ENCODE measurements at places on chromosomes 2 and 18.

DNA sequence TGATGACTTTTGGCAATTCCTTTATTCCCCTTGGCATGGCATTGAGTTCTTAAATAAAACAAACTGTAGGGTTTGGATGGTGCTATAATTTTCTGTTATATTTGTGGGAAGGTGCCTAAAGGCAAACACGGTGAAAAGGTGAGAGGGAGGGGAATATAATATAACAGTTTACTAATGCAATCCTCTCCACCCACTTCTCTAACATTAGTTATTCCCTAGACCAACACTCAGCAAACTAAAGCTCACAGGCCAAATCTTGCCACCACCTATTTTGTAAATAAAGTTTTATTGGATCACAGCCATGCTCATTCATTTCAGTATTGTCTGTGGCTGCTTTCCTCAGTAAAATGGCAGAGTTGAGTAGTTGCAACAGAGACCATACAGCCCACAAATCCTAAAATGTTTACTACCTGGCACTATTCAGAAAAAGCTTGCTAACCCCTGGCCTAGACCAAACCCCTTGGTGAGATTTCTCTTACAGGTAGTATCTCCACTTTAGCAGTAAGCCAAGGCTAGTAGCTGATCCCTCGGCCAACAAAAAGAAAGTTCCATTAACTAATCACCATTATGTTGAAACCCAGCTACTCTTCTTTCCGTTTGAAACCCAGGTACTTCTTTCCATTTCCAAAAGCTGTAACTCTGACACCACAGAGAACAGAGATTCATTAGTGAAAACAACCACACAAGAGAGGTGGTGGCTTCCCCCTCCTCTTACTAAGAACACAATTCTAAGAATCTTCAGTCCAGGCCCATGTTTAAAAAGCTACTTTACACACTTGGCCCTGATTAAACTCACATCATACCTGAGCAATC lies 136.1 kb upstream of the CHAC2 start:
- DNase-seq: no peak

- DNase-seq: no peak
These were observed 87.3 kb downstream of the ANTXR1 start for GRCh38 chr2:69100220-69100723.

DNA sequence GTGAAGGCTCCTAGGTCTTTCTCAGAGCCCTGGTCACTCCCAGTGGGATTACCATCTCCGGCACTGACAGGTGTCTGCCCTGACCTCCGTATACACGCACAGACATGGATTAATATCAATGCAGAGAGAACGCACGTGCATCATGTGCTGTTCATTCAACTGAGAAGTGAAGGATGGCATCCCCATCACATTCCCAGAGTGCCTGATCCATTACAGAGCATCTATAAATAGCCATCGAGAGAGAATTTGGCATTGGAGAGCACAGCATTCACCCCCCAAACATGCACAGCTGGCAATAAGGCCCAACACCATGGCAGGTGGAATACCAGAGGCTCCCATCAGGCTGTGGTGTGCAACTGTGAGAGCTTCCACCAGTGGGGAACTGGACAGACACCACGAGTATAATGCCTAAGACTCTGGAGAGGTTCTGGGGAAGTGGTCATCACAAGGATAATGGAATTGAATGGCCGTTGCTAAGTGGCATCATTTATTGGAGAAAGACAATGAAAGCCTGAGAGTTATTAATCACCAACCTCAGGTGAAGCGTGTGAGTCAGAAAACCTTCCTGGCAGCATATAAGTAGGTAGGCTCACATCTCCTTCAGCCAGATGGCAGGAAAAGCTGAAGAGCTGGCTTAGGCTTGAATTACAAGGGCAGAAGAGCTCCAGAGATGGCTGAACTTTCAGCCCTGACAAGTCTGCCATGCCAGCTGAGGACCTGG lies 244.5 kb upstream of the ID2 start:
- no peak for DNase-seq

DNA sequence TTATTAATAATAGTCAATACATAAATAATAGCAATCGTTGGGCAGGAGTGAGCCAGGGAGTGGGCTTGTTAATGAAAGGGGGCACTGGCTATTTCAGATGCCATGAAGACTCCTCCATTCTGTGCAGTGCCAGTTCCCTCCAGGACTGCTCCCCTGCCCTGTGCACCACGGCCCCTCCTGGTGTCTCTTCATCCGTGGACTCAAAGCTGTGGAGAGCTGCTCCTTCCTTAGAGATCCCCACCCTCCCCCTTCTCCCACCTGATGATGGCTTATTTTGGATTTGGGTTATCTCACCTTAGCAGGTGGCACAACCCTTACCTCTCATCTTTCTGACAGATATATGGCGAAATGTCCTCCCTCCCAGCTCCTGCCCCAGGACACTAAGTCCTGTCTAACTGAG lies 3.1 kb upstream of the CELF4 start:
- no peak for DNase-seq

DNA sequence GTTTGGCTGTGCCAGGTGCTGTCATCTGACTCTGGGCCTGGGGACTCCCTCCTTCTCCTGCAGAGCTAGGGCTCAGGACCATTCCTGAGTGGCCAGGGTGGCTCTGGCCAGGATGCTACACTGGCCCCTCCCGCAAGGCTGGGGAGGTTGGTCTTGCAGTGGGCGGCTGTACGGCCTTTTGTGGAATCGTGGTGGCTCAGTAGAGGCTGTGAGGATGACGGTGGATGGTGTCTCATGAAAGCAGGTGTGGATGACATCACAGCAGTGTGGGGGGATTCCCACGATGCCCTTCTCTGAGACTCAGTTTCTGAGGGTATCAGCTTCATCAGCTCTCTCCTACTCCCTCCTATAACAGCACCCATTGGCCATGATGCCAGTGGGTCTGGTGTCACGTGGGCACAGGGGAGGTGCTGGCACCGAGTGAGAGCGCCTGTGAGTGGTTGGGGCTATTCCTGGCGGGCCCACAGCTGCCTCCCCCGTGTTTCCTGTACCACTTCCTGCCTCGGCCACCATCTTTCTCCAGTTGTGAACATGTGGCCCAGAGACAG lies 144.2 kb upstream of the HDAC4 start:
- no peak for DNase-seq

DNA sequence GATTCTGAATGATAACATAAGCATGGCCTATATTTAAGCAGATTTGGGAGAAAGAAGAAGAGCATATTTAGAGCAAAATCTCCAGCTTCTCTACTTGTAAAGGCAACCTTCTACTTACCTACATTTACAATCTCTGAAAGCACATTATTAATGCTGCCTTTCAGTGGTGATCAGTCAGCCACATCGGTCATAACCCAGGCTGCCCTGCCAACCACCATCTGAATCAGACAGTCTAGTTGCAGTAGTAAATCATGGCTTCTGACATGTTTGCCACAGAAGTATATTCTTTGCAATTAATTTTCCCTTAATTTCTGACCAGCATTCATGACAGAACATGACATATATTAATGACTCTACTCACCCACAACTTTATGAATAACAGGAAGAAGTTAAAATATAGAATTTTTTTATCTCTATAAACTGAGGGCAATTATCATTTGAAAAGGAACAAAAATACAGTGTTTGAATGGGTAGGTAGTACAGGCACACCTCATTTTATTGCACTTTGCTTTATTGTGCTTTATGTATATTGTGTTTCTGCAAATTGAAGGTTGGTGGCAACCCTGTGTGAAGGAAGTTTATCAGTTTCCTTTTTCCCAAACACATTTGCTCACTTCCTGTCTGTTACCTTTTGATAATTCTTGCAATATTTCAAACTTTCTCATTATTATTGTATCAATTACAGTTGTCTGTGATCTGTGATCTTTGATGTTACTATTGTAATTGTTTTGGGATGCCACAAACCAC lies 531.6 kb upstream of the CHAC2 start:
- no peak for DNase-seq

DNA sequence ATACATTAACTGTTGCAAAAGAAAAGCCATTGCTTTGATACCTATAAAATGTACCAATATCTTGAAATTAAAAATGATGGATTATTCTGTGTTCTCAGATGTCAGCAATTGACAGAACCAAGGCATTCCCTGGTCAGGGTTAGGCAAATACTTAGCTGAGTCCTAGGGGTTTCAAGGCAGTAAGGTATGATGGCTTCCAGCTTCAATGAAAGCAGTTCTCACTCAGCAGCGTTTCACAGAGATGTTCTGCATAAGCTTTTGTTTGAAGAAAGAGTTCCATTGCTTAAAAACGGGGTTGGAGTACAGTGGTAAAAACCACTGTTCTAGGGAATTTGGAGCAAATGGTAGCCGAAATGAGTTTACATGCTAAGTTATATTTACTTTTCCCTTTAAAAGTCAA lies 17.0 kb upstream of the KANSL1L start:
- DNase-seq: no peak

DNA sequence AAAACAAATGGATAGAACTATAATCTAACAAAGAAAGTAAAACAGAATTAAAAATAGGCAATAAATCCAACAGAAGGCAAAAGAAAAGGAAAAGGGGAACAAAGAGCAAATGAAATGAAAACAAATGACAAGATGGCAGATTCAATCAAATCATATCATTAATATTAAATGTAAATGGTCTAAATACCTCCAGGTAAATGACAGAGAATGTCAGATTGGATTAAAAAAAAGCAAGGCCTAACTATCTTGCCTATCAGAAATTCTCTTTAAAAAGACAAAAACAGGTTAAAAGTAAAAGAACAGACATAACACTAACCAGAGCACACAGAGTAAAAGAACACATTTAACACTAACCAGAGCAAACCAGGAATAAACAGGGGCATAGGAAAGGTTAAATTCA lies 63.1 kb upstream of the TMEM247 start:
- DNase-seq: no peak

DNA sequence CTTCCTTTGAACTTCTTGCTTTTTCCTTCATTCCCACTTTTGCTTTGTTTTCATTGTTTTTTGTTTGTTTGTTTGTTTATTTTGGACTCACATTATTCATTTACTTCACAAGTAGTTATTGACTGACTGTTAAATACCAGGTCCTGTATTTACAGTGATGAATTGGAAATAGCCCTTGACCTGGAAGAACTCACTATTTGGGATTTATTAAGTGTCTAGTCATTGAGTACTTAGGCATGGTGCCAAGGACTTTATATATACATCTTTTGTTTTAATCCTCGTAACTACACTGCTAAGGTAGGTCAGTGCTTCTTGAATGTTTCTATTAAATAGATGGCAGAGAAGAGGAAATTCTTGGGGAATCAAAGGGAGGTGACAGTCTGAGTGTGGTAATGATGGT lies 11.1 kb downstream of the SPOPL start:
- no peak for DNase-seq

DNA sequence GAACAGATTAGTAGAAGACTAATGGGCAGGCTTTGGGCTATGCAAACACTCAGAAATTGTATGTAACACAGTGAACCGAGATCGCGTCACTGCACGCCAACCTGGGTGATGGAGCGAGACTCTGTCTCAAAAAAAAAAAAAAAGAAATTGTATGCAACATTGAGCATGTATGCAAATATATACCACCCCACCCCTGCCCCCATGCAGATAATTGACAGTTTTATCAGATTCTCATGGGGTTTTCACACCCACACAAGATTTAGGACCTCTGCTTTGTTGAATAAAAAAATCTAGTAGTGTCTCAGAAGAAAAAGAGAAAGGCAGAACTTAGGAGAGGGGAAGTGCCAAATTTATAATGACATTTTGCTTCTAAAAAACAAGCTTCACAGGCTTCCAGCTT lies 131.6 kb upstream of the FN1 start:
- DNase-seq: no peak

- no peak for DNase-seq
These were observed 13.4 kb downstream of the BCL11A start for GRCh38 chr2:60540074-60540473.

GRCh38 chr2:61263830-61264229 lies 101.8 kb downstream of the C2orf74 start:
- DNase-seq: no peak

DNA sequence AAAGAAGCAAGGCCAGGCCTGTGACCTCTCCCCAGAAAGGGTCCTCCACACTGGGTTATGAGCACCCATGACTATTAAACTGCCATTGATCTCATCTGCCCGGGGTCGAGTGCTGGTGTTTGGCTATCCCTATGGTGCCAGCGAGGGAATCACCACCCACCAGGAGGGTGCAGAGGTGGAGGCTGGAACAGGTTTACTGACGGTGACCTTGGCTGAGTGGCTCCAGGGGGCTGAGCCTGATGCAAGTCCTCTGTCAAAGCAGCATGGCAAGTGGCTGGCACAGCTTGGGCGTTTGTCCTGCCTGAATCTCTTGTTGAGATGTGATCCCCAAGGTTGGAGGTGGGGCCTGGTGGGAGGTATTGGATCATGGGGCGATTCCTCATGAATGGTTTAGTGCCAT lies 196.4 kb upstream of the HDAC4 start:
- DNase-seq: no peak

DNA sequence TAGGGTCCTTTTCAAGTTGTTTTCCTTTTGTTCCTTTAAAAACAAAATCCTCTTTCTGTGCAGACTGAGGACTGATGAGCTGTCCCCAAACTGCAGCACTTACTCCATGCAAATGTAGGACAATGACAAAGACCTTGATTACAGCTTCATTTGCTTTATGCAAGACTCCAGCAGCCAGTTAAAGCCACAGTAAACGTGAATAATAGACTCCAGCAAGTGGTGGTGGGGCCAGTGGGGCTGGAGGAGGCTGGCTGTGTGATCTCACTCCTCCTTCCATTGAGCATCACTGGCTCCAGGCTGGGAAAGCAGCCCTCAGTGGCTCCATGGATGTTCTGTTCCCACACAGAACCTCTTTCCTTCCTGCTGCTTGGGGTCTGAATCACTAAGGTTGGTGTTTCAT lies 306.0 kb upstream of the CELF4 start:
- DNase-seq: no peak

GRCh38 chr2:160266037-160266551 lies 66.0 kb upstream of the ITGB6 start:
- DNase-seq: no peak

GRCh38 chr18:56461151-56461550 lies 177.2 kb downstream of the TXNL1 start:
- no peak for DNase-seq

- DNase-seq: no peak
These were observed 86.9 kb downstream of the CLHC1 start for GRCh38 chr2:55144922-55145820.

DNA sequence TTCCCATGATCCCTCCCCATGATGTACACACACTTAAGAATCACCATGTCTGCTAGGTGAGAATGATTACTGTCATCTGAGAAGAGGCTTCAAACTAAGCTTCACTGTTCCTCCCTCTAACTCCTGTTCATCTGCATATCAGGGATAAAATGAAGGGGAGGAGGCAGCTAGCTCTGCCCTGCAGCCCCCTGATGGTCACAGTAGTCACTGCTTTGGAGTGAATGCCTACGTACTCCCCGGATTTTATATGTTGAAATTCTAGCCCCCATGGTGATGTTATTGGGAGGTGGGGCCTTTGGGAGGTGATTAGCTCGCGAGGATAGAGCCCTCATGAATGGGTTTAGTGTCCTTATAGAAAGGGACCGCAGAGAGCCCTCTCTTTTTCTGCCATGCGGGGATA lies 156.4 kb downstream of the NCKAP5 start:
- DNase-seq: no peak

GRCh38 chr2:42567364-42567763 lies 1.1 kb upstream of the MTA3 start:
- no peak for DNase-seq

GRCh38 chr2:51158251-51158650 lies 126.3 kb upstream of the NRXN1 start:
- DNase-seq: no peak
